Activated effector memory CD4-positive, alpha-beta T cell treated with anti-CD3 and anti-CD28 coated beads, Interleukin-2, amount 50 U/mL, for 16 hours (primary cell): ENCODE measurements at places on chromosomes 3 and 15.

- DNase-seq: no peak
Observed at GRCh38 chr3:111190518-111190917, 118.9 kb downstream of the NECTIN3 start.

GRCh38 chr15:78170848-78171773 lies 21.9 kb downstream of the IDH3A start:
- no peak for DNase-seq

DNA sequence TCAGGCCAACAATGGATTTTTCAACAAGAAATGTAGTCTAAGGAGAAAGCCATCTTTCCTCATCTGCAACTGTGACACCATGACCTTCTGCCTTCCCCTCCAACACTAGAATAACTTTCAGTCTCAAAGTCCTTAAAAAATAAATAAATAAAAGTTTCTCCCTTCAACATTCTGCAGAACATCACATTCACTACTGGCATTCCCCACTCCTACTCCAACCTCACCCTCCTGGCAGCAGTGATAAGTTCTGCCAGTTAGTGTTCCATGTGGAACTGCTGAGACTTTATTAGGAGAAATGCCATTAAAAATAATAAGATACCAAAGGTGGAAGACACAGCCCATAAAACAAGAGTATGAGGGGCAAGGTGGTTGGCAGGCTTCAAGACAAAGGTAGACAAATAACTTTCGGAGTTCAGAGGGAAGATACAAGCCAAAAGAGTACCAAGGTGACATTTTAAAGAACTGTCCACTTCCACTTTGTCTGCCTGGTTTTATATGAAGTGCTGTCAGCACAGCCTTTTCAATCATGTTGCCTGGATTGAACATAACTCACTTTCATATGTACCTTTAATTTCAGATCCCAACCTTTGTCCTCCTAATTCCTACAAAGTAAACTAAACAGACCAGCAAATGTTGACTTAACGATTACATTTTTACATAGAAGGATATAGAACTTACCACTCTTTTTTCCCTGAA lies 37.5 kb upstream of the RSL24D1 start:
- DNase-seq: no peak

- DNase-seq: peak; percentile 62
Observed at GRCh38 chr3:195711813-195712534, 8.8 kb upstream of the MUC20 start.

GRCh38 chr15:89514596-89515406 lies 18.4 kb upstream of the RHCG start:
- DNase-seq: no peak

DNA sequence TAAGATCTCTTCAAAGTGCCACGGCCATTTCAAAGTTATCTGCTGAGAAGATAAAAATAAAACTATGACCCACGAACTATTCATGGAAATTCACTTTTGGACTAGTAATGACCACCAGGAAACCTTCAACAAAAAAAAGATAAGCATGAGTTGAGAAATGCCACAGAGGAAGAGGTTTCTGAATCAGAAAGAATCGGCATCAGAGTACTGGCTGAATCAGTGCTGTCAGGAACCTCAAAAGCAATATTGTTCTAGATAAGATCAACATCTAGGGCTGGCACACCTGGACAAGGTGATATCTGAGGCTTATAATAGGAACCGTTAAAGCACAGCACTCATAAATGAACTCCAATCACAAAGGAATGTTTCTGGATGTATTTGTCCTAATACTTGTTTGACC lies 72.7 kb downstream of the PEAK1 start:
- DNase-seq: no peak

DNA sequence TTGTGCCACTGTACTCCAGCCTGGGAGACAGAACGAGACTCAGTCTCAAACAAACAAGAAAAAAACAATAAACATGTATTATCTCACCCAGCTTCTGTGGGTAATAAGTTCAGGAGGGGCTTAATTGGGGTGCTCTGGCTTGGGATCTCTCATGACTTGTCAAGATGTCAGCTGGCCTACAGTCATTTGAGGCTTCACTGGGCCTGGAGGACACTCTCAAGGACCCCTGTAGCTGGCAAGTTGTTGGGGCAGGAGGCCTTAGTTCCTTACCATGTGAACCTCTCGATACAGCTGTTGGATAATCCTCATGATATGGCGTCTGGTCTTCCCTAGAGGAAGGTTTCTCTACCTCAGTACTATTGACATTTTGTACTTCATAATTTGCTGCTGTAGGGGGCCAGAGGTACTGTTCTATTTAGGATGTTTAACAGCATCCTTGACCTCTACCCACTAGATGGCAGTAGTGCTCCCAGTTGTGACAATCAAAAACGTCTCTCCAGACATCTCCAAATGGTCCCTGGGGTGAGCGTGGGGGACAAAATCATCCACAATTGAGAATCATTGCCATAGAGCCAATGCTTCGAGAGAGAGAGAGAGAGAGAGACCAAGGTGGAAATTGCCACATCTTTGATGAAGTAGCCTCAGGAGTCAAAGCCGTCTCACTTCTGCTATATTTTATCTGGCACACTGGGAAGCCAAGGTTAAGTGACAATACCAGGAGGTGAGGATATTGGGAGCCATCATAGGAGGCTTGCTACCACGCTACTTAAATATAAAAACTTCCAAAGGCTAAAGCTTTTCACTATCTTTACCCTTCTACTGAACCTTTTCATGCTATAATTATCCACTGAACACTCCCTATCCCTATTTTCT lies 23.9 kb upstream of the SLTM start:
- DNase-seq: peak; percentile 76

GRCh38 chr15:89360294-89360971 lies 25.8 kb upstream of the POLG start:
- DNase-seq: no peak

- no peak for DNase-seq
Observed at GRCh38 chr15:64824929-64825430, 467 bp downstream of the PIF1 start.

DNA sequence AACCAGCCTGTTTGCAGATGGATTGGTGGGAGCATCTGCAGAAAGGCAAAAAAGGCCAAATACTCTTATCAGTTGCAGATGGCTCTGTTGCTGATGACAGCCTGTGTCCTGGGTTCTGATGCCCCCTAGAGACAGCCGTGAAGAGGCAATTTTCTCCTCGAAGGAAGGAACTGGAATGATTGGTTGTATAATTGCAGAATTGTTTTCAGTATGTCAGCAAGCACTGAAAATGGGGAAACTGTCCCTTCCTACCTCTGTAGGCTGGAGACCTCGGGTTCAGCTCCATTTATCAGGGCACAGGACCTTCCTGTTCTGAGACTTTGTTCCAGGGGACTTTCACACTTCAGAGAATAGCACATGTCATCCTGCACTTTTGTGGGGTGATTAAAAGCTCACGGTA lies 103.0 kb downstream of the PGPEP1L start:
- DNase-seq: no peak

DNA sequence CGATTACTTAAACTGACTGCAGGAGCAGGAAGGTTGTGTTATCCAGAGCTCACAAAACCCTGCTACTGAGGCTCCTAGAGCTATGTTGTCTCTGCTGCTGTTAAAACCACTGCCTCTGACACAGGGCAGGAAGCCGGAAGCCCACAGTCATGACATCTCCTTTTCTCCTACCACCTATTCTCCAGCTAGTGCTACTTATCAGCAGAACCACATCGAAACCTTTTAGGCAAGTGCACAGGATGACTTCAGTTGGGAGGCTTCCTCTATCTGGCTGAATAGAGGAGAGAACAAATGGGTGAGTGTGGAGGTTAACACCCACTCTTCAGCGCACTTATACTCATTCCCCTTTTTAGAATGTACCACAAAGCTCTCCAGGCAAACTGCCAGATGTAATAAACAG lies 638.0 kb downstream of the OTOL1 start:
- no peak for DNase-seq

DNA sequence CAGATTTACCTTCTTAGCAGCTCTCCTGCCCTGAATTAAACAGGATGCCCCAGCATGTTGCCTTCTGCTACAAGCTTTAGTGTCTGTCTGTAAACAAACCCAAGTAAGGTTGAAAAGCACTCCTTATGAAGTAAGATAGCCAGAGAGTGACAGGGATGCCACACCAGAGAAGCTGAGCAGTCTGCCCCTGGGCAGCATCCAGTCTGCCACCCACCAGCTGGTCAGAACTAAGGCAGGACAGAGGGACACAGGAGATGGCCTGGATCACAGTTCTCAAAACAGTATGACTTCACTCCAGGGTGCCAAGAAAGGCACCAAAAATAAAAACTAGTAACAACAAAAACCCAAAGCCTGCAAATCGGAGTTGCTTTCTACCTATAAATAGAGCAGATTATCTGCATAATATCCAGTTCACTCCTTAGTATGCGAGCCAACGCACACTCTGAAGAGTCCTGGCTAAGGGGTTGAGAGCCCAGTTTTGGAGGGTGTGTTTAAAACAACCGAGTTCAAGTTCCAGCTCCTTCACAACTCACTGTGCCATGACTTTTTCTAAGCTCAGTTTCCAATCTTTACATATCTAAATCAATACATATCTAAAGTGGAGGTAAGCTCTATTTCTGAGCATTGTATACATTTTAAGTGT lies 198.9 kb downstream of the KCNMB2 start:
- DNase-seq: no peak

DNA sequence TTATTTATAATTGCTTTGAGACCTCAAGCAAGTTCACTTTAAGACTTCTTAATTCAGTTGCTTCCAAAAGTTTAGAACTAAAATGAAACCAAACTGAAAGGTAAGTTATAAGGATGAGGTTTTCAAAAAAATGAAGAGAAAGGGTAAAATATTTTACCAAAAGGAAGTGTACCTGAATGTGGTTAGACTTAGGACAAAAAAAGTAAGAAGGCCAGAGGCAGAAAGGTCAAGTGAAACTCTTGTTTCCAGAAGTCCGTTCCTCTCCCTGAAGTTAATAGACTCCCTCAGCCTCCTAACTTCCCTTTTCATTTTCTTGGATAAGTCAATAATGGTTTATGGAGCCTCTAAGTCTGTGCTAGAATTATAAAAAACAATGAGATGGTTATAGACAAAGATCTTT lies 16.6 kb downstream of the BTLA start:
- no peak for DNase-seq

- peak; percentile 14 for DNase-seq
Observed at GRCh38 chr15:63369296-63369695, 12.3 kb downstream of the CA12 start.

GRCh38 chr3:172753125-172753524 lies 2.6 kb downstream of the ECT2 start:
- no peak for DNase-seq

DNA sequence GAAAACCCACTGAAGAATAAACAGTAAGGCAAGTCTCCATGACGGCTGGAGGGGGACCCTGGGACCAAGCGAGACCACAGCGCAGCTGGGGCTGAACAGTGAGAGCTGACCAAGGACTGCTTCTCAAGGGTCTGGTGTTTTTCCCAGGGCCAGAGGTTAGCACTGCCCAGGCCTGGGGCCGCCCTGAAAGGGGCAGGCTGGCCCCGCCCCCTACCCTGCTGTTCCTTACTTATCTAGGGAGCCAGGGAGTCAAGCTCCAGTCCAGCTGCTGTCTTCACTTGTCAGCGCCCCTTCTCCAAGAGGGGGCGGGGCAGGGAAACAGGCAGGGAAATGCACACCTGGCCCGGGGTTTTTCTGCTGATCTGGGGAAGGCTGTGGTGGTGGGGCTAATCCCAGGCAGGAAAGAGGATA lies 51.6 kb upstream of the HACD2 start:
- no peak for DNase-seq

DNA sequence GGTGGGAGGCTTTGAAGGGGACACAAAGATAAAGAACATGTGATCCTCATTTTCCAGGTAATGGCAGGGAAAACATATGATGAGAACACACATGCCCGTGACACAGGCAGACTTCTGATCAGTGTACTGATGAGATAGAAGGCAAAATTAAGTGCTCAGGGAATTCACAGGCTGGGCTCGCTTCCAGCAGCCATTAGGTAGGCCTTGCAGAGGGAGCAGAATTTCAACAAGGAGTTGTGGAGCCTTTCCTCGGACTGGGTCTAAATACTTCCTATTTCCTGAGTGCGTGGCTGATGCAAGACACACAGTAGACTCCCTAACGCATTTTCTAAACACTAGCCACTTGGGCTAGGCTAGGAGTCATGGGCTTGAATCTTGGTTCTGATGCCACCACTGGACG lies 74.0 kb upstream of the ETV5 start:
- DNase-seq: no peak

- no peak for DNase-seq
Observed at GRCh38 chr3:39169712-39170111, 16.3 kb upstream of the CSRNP1 start.

GRCh38 chr3:14451844-14452739 lies 49.7 kb downstream of the SLC6A6 start:
- DNase-seq: no peak

DNA sequence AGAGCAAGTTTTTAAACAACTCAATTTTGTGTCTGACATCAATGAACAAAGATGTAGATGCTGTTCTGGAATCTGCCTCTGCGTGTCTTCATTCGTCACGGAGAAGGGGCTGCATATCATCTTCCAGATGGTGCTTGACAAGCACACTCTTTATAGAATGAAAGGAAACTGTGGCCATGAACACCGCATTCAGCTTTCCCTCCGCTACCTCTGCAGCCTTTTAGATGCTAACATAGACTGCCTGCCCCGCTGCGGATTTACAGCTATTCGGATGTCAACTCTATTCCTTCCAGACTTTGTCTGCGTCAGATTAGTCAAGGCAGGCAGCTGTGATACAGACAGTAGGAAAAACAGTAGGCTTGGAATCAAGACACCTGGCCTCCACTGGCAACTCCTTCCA lies 232.9 kb downstream of the TJP1 start:
- DNase-seq: no peak

- DNase-seq: no peak
Observed at GRCh38 chr3:170425491-170426239, 7.0 kb downstream of the CLDN11 start.

GRCh38 chr3:108133858-108134554 lies 43.2 kb upstream of the CD47 start:
- DNase-seq: no peak

DNA sequence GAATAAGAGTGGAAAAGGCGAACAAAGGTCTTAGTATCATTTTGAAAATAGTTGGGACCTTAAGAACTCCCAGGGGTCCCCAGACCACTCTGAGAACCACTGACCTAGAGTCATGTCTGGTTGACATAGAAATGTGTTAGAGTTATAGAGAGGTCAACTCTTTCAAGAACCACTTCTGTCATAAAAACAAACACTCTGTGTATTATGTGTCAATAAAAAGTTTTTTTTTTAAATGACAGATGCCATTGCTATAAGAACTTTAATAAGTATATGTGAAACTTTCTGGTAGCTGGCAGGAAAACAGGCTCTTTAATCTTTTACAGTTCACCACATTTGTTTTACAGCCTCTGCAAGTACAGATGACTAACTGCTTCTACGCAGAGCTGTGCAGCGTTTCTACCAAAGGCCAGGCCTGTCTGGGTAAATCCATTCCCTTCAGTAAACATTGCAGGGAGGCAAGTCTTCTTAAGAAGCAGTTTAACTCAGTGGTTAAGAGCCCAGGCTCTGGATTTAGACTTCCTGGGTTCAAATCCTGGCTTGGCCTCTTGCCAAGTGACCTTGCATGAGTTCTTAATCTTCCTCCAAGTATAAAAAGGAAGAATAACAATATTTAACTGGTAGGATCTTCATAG lies 56.6 kb downstream of the RFTN1 start:
- DNase-seq: no peak

GRCh38 chr3:86958534-86958933 lies 32.4 kb downstream of the VGLL3 start:
- no peak for DNase-seq

- DNase-seq: no peak
Observed at GRCh38 chr15:90214553-90215196, 13.5 kb downstream of the SEMA4B start.
